Lung microvascular endothelial cell (primary cell): ENCODE measurements at places on chromosomes 16 and 17. TPM values are rescaled to one million over a fixed set of nuclear protein-coding genes. Genes with fewer than 3 reads are reported as not detected.

The KRT12 gene
- not detected in 2 replicates for total RNA-seq

The CX3CL1 gene
- 2.0 and 2.8 TPM in 2 replicates for total RNA-seq

The NEUROD2 gene
- total RNA-seq: not detected in 2 replicates

The DCAF7 gene
- 21.8 and 29.8 TPM in 2 replicates for total RNA-seq

The KRTAP16-1 gene
- not detected in 2 replicates for total RNA-seq

The C17orf113 gene
- total RNA-seq: 0.20 and 0.22 TPM in 2 replicates

The TP53TG3C gene
- total RNA-seq: not detected in 2 replicates

The CSNK2A2 gene
- total RNA-seq: 21.6 and 26.6 TPM in 2 replicates

The DRC3 gene
- 1.1 and 2.0 TPM in 2 replicates for total RNA-seq

The SPN gene
- total RNA-seq: not detected in 2 replicates

The TMEM88 gene
- total RNA-seq: 7.1 and 22.7 TPM in 2 replicates

The LPCAT2 gene
- total RNA-seq: 2.8 and 8.7 TPM in 2 replicates

The OR1G1 gene
- not detected in 2 replicates for total RNA-seq
